ENCODE measurements at places on chromosomes 2 and 18.
A peak's percentile ranks its signal among the peaks of the same experiment; 100 is the strongest.

GRCh38 chr2:127024769-127025358 lies 82.1 kb downstream of the BIN1 start:
- peak; percentile 51 for DNase-seq

- DNase-seq: peak; percentile 51
Measured at GRCh38 chr2:42360493-42360889, 526 bp downstream of the COX7A2L start.

DNA sequence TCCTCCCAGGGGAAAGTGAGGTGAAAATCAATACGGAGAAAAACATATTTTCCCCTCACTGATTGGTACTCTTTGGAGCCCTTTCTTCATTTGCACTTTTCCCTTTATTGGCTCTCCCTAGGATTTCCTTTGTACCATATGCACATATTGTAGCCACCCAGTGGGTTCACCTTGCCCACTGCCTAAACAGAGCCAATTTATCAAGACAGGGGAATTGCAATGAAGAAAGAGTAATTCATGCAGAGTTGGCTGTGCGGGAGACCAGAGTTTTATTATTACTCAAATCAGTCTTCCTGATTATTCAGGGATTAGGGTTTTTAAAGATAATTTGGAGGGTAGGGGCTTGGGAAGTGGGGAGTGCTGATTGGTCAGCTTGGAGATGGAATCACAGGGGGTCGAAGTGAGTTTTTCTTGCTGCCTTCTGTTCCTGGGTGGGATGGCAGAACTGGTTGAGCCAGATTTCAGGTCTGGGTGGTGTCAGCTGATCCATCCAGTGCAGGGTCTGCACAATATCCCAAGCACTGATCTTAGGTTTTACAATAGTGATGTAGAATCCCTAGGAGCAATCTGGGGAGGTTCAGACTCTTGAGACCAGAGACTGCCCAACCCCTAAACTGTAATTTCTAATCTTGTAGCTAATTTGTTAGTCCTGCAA lies 15.1 kb upstream of the KCNE4 start:
- no peak for DNase-seq

- peak; percentile 48 for DNase-seq
Measured at GRCh38 chr18:61572871-61573270, 239.6 kb downstream of the CDH20 start.

- DNase-seq: no peak
Measured at GRCh38 chr18:76376225-76376624, 118.8 kb downstream of the ZNF516 start.

GRCh38 chr18:10687161-10687925 lies 161.5 kb downstream of the NAPG start:
- no peak for DNase-seq

GRCh38 chr2:136051725-136052048 lies 66.3 kb upstream of the DARS1 start:
- no peak for DNase-seq

DNA sequence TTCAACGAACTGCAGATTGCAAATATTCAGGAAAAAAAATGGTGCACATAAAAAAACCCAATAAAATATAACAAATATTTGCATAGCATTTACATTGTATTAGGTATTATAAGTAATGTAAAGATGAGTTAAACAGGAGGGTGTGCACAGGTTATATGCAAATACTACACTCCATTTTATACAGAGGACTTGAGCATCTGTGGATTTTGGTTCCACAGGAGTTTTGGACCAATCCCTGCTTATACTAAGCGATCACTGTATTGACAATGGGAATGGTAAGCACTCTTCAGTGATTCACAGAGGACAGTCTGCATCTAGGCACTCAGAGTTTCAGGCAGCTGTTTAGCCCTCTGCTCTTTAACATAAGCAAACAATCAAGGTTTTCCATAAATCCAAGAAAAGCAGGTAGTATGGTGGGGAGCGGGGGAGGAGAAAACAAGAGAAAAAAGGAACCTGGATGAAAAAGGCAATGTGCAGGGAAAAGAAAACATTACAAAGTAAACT lies 206.0 kb upstream of the PARD3B start:
- DNase-seq: no peak

- peak; percentile 74 for DNase-seq
Measured at GRCh38 chr2:45699032-45699658, 47.7 kb downstream of the PRKCE start.

DNA sequence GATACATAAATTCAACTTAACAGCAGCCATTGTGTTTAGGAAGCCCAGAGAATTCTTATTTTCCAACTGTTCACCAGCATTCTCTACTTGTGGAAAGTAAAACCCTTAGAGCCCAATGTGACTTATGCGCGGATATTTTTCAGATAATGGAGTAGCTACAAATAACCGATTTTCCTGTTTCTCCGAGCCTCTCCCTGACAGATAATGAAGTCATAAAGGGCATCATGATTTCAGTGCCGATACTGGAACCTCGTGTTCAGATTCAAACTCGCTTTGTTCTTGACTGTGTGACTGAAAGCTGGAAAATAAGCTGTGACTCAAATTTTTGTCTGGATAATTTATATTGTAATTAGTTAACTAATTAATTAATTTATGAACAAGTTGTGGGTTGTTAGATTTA lies 228.2 kb downstream of the VAPA start:
- DNase-seq: no peak

DNA sequence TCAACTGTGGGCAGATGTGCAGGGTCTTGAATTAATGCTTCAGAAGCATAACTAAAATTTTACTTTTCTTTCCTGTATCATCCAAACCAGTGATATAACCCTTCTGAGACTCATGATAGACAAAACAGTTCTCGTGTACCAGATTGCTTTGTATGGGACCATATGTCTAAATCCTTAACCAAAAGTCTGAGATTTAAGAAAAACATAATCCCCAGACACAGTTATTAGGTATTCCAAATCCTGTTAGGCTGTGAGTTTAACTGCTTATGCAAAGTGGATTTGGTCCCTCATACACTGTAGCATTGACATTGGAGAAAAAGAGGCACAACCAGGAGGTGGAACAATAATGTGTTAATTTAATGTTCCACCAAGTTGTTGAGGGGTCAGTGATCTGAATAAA lies 235.0 kb downstream of the PMAIP1 start:
- no peak for DNase-seq

- DNase-seq: peak; percentile 24
Measured at GRCh38 chr2:222736301-222736700, 64.8 kb downstream of the MOGAT1 start.

GRCh38 chr2:96353032-96353561 lies 17.5 kb downstream of the NCAPH start:
- peak; percentile 62 for DNase-seq

DNA sequence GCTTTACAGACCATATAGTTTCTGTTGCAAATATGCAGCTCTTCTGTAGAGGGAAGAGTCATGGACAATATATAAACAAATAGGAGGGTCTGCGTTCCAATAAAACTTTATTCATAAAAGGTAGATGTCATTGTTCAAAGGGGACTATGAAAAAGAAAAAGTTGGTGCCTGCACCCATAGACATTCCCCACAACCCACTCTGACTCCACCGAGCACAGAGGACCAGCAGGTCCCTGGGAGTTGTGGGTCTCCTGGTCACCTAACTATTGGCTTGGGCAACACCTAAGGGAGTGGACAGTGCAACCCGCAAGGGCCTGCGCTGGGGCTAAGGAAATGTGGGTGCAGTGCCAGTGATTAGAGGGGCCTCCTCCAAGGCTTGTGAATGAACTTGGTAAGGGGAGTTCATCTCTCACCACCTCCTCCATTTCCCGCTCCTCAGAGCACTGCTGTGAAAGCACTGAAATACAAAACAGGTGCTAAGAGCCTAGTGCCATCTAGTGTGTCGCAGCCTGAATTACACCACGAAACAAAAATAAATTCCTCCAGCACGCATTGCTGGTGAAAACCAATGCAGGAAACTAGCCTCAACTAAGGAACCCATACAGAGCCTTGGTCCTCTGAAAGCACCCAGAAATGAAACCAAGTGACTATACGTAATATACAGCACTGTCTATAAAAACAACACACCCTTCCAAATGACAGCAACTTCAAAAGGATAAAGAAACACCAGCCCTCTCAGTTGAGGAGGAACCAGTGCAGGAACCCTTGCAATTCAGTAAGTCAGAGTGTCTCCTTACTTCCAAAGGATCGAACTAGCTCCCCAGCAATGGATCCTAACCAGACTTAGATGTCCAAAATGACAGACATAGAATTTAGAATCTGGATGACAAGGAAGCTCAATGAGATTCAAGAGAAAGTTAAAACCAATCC lies 166.6 kb downstream of the RNF144A start:
- peak; percentile 70 for DNase-seq

DNA sequence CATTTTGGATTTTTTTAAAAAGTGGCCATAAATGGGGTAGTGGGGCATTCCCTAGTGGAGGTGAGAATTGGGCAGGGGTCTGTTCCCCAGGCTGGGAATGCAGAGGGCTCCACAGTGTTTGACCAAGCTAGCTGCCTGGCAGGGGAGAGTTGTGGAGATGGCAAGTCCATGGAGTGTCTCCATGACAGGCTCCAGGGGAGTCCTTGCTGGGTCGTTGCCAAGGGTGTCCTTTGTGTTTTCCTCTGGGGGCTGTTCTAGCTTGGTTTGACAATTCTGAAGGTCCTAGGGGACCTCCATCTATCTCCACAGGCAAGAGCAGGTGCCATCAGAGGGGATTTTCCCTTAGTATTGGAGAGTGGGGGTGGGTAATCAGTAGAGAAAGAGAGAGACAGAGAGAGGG lies 265.3 kb downstream of the DYSF start:
- DNase-seq: no peak

- DNase-seq: peak; percentile 52
Measured at GRCh38 chr2:196247976-196248280, 76.5 kb upstream of the STK17B start.

GRCh38 chr18:13635046-13635445 lies 91.3 kb downstream of the FAM210A start:
- DNase-seq: no peak

- DNase-seq: no peak
Measured at GRCh38 chr2:24820598-24821432, 27.6 kb downstream of the CENPO start.

- DNase-seq: no peak
Measured at GRCh38 chr2:173653432-173653805, 298.7 kb downstream of the CDCA7 start.

GRCh38 chr2:148253685-148254084 lies 232.8 kb downstream of the MBD5 start:
- DNase-seq: no peak

- peak; percentile 4 for DNase-seq
Measured at GRCh38 chr2:210198326-210198725, 26.9 kb downstream of the ACADL start.

DNA sequence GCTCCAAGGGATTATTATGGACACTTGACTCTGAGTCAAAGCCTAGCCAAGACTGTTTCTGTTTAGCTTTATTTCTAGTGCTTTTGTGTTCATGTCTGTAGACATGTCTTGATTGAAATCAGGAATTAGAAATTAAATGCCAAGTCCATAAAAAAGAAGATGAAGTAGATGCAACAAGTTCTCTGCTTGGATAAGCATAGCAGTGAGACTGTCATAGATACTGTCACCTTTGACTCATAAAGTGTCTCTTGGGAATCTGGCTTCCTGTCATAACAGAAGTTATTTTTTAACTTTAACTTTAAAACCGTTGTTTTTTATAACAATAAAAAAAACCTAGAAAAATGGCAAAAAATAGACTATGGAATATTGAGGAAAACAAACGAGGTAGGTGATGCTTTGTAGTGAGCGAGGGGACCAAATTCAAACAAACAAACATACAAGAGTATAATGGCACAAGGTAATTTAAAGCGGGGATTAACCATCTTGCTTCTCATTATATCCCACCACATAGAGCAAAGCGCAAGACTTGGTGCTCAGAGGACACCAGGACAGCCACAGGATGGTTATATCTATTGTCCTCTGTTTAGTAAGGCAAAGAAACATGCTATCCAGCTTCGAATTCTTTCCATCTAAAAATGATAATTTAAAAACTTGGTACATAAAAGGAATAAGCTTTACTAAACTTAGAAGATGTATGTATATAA lies 64.6 kb downstream of the CD226 start:
- DNase-seq: no peak

- no peak for DNase-seq
Measured at GRCh38 chr2:4900861-4901770, 791.1 kb upstream of the SOX11 start.

DNA sequence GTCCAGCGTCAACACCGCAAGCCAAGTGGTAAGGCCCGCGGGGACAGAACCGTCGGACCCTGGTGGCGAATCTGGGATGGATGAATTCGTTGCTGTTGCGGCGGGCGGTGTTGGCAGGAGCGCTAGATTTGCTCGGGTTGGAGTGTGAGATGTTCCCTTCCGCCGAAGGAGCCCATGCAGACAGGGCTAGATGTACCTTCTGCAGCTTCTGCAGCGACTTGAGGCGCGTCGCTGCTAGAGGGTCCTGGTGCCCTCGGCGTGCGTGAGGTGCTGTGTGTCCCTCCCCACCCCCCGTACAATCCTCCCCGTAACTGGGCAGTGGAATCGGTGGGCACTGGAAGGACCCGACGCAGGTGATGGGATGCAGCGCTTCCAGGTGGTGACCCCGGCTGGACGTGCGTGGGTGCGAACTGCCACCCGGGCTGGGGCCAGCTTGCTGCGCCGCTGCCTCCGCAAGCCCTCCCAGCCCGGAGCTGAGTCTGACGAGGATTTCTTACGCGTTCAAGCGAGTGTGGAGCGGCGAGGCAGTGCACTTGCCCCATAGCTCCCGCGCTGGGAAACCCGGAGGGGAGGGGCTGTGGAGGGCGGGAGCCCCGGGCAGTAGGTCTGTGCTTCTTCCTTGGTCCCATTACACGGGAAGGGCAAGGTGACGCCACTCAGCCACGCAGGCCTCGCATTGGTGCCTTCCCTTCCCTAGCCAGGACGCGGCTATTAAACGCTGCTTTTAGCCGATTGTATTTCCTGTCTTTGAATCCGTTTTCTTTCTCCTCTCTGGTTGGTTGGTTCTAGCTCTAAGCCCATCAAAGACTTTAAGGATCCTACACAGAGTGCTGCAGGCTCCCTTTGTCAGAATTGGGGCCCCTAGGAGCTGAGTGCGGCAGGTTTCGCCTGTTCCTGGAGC lies 34.2 kb downstream of the CHRNA1 start:
- peak; percentile 24 for DNase-seq

GRCh38 chr2:106157416-106157815 lies 36.7 kb downstream of the UXS1 start:
- DNase-seq: no peak

DNA sequence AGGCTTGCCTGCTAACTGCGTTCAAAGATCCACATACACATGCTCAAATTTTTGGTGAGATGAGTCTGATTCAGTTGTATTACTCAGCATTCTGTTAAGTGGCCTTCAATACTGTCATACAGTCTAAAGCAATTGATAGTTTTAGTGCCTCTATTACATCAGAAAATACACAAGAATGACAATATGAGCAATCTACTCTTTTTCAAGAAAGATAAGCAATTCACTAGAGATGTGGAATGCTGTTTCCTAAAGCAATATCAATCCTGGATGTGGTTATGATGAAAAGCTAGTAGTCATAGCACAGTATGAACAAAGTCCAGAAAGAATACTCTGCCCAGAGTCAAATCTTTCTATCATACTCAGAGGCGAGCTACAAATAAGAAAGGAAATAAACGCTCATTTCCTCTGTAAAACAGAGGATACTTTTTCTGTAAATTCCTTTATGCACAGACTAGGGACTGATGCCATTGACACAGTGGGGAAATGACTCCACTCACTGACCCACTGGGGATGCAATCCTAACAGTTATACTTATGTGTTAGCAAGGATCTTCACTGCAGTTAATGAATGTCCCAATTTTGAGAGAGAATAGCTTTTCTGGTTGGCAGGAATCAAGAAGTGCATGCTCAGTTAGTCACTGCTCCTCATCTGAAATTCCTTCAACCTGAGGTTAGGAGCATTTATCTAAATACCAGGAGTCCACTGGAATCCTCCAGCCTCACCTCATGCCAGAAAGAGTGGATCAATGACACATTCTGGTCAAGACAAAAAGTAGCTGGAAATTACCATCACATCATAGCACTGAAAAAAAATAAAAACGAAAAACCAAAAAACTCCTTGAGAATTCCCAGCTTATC lies 83.3 kb downstream of the PDE11A start:
- DNase-seq: peak; percentile 37

Data from adipocyte (in vitro differentiated cells).